ENCODE measurements at places on chromosomes 4 and X.
A peak's percentile ranks its signal among the peaks of the same experiment; 100 is the strongest.

- DNase-seq = peak; percentile 89
Measured at GRCh38 chr4:3302173-3302785, 9.5 kb downstream of the RGS12 start.

DNA sequence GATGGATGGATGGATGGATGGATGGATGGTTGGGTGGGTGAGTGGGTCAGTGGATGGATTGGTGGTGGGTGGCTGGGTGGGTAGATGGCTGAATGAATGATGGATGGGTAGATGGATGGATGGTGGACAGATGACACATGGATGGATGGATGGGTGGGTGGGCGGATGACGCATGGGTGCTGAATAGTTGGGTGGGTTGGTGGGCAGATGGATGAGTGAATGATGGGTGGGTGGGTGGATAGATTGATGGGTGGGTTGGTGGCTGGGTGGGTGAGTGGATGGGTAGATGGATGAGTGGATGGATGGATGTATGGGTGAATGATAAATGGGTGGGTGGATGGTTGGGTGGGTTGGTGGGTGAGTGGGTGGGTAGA lies 69.9 kb upstream of the NKX1-1 start:
- no peak for DNase-seq

GRCh38 chr4:169100670-169101101 lies 90.6 kb upstream of the CBR4 start:
- no peak for DNase-seq

DNA sequence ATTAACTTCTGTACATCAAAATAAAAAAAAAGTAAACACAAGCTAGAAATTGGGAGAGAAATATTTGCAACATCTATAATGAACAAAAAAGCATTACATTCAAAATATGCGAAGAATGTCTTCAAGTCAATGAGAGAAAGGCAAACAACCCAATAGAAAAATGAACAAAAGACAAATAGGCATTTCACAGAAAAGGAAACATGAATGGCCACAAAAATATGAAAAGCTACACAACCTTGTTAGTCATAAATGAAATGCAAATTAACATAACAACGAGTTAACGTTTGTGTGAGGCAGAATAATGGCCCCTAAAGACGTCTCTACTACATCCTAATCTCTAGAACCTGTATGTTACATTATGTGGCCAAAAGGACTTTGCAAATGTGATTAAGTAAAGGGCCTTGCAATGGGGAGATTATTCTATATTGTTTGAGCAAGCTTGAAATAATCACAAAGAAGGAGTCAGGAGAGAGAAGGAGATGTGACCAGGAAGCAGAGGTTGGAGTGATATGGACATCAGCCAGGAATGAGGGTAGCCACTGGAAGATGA lies 86.8 kb downstream of the WDFY3 start:
- DNase-seq = no peak

DNA sequence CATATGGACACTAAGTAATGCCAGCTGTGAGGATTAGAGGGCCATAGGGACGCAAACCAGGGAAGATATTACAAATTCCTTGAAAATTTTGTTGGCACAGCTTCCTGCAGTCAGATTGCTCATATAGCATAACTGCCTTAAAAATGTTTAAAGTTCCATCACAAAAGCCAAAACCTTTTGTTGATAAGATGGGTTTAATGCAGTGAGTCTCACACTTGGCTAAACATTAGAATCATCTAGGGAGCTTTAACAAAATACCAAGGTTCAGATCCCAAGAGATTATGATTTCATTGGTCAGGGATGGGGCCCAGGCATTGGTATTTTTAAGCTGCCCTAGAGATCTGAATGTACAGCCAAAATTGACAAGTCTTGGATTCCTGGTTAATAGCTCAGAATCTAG lies 376.5 kb upstream of the MAD2L1 start:
- no peak for DNase-seq

DNA sequence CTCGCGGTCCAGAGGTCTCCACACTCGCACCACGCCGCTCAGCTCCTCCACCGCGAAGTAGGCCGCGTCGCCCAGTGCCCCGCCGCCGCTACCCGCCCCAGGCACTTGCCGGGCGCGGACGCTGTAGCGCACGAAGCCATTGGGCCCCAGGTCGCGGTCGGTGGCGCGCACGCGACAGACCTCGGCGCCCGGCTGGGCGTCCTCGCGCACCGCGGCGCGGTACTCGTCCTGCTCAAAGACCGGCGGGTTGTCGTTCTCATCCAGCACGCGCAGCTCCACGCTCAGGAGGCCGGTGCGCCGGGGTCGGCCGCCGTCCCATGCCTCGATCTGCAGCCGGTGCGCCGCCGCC lies 1.4 kb downstream of the DCHS2 start:
- DNase-seq = no peak

DNA sequence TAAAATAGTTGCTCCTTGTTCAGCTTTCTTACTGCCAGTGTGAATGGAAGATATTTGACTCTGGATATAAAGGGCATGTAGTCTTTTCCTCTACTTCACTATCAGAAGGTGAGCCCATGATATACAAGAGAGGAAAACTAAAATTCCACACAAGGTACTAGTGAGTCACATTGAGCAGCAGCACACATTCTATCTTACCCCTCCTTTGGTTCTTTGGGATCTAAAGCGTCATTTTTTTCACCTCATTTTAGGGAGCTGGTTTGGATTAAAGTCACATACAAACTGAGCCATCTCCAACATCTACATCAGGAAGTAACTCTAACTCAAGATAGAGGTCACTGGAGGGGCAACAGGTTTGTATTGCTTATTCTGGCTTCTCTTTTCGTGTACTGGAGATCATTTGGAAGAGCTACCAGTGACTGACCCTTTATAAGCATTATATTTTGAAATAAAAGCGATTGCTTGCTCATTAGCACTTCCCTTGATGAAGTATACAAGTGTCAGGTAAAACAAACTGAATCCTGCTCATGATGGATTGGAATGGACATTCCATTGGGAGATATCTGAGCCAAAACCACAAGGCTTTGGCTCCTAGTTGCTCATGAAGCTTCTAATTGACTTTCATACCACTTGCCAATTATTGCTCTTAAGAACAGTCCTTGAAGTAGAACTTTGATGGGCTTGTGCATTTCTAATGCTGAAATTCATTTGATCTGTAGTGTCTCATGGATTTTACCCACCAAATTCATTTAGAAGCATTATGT lies 124.1 kb downstream of the SPCS3 start:
- no peak for DNase-seq

DNA sequence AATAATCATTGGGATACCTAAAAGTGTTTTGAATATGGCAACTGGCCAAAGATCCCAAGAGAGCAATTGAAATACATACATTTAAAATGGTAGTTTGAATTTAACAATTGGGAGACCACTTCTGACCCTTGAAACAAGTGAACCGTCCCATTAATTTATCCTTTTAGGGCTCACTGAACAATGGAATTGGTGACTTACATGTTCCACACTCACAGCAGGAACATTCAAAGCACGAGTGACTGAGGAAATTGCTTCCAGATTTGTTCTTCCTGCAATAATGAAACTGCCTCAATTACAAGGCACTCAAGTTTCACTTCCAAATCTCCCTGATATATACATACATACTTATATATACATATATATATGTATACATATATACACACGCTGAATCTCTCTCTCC lies 20.6 kb downstream of the SLC39A8 start:
- DNase-seq = no peak

GRCh38 chr4:100177126-100177525 lies 13.1 kb downstream of the DDIT4L start:
- DNase-seq = no peak

- no peak for DNase-seq
Measured at GRCh38 chrX:101677028-101677427, 17.4 kb upstream of the ARMCX2 start.

DNA sequence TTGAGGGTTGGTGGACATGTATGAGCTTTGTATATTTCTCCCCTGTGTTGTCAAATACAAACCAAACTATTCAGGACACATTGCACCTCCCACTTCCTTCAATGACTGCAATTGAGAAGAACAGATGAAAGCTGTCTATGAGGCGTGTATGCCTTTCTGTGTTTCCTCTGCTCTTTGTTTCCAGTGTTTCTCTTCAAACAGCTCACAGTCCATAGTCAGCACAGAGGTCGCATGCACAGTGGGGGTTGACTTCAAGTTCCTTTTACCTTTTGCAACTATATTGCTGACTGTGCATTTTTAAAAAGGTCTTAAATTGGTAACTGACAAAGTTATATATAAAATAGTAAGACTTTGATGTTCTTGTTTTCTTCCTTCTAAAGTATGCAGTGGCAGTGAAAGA lies 957.8 kb downstream of the C4orf33 start:
- no peak for DNase-seq

GRCh38 chrX:98380106-98380505 lies 1496.4 kb downstream of the RPA4 start:
- DNase-seq = no peak

All from effector memory CD8-positive, alpha-beta T cell (primary cell).